ENCODE measurements at places on chromosomes 12 and 14.
A peak's percentile ranks its signal among the peaks of the same experiment; 100 is the strongest.

DNA sequence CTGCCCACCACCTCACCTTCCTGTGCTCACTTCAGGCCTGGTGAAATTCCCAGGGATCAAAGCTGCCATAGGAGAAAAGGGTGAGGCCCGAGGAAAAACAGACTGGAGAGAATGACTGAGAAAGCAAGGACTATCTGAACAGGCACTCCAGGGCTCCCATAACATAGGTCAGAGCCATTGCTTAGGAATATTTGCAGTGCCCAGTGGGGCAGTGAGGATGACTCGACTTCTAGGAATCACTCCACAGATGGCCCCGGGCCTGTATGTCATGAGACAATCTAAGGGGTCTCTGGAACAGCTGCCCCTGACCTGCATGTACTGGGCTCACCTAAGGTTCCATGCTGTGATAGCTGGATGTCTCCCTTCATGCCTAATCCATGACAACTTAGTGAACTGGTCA, 51.6 kb downstream of the GPHB5 start:
- no peak for DNase-seq

GRCh38 chr12:57146092-57146491, 1.3 kb downstream of the LRP1-AS start:
- no peak for DNase-seq

GRCh38 chr14:20597108-20597507, 5.9 kb upstream of the RNASE12 start:
- DNase-seq: no peak

DNA sequence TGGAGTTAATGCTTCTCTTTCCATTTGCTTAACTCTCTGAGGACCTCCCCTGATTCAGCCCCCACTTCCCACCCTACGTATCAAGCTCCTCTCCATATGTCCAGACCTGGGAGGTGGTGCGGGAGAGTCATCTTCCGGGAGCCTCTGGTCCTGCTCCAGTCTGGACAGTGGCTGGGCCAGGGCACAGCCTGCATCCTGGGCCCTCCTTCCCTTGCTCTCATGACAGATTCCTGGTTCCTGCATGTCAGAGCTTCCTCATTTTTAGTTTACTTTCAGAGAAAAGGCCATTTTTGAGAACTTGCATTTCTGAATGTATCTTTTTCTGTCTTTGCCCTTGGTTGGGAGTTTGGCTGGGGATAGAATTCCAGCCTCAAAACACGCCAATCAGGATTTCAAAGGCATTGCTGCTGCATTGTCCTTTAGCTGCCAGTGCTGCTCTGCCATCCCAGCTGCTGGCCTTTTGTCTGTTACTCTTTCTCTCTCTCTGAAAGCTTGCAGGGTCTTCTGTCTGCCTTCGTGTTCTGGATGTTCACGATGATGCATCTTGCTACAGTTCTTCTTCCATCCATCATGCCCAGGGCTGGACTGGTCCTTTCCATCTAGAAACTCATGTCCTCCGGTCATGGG, 54.7 kb downstream of the SLC6A12 start:
- no peak for DNase-seq

- no peak for DNase-seq
Measured at GRCh38 chr14:75319021-75319420, 40.4 kb downstream of the FOS start.

DNA sequence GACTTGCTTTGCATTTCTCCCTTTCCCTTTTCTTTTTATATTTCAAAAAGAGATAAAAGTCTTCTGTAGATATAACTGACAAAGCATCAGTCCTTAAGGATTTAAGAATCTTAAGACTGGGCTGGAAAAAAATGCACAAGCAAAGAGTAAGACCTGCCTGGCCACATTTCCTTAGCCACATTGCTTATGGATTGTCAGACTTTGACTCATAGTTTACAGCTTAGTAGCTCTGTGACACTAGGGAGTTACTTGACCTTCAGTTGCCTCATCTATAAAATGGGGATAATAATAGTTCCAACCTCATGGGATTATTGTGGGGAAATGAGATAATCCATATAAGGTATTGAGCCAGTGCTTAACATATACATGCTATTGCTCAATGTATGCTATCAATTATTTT, 66.4 kb upstream of the STK38L start:
- DNase-seq: no peak

- peak; percentile 44 for DNase-seq
Measured at GRCh38 chr14:105398726-105399465, 558 bp downstream of the TEX22 start.

GRCh38 chr14:92978229-92979021, 55.5 kb downstream of the CHGA start:
- DNase-seq: no peak

GRCh38 chr14:35534208-35534872, 376 bp downstream of the INSM2 start:
- DNase-seq: peak; percentile 9

GRCh38 chr12:100154474-100155247, 12.0 kb upstream of the BLTP3B start:
- DNase-seq: peak; percentile 87

DNA sequence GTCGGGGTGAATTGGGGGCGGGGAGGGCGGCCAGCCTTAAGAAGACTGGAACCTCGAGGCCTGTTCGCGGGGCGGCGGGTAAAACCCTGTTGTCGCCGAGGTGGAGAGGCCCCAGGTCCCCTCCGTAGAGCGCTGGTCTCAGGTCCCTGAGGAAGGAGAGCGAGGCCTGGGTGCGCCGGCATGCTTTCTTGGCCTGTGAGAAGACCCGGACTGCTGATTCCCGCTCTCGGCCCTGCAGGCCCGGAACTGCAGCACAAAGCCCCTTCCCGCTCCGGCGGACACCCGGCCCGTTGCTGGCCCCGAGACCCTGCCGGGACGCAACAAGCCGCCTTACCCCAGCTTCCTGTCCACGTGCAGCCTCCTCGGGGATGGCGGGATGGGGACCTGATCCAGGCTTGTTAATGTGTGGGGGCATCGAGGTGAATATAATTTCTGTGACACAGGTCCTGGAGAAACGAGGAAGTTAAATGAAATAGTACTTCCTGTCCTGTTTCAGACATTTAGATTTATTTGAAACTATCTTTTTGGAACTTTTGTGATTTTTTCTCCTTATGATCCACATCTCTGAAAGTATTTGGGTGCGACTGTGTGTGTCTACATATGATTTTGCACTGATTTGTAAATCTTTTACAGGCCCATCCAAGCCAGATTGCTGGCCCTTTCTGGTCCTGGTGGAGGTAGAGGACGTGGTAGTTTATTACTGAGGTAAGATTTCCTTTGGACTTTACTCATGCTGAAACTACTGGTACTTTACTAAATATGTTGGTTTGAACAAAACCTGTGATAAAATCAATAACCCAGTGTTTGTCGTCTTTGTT, 600 bp downstream of the PNN start:
- DNase-seq: peak; percentile 57

DNA sequence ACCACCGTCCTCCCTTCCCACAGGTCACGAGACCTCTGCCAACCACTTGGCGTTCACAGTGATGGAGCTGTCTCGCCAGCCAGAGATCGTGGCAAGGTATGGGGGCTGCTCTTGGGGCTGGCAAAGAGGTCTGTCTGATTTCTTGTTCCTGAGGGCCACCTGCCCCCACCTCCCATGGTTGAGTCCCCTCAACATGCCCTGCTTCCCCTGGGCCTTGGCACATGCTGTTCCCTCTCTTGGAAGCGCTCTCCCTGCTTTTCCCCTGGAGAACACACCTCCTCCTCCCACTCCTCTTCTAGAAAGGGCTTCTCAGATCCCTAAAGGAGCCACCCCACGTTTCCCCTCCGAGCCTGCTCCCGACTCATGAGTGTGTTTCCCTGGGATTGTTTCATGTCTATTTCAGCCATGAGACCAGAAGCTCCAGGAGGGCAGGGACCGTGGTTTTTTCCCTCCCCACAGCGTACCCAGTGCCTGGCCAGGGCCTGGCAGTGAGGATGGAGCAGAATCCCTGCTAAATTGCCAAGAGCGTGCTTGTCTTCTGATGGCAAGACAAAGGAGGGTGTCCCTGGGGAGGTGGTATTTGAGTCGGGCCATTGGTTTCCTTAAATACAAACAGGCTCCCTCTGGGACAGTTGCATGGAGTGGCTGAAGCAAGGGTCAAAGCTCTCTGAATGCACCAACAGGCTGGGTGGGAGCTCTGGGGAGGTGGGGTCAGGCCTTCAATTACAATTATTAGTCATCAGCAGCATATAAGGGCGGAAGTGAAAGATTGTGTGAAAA, 34.1 kb downstream of the CYP46A1 start:
- DNase-seq: no peak

GRCh38 chr12:105256011-105256410, 20.0 kb upstream of the APPL2 start:
- DNase-seq: no peak

- DNase-seq: no peak
Measured at GRCh38 chr12:7433276-7433822, 10.6 kb downstream of the CD163L1 start.

DNA sequence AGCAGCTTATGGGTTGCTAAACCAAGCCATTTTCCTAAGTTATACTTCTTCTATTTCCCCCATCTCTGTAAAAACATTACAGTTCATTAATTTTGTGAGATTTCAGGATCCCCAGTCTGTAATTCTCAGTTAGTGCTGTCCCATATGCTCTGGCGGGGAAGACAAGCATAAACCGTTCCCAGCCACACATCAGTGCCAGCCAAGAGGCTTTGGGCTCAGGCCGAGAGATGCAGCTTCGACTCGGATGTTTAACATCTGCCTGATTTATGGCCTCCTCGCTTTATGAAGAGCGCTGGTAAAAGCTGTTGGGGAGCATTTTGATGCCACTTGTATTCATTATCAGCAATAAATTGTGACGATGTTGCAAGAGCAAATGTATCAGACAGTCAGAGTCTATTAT, 349.1 kb upstream of the CCDC196 start:
- no peak for DNase-seq

GRCh38 chr14:101225157-101226152, 321.9 kb upstream of the RTL1 start:
- DNase-seq: no peak

DNA sequence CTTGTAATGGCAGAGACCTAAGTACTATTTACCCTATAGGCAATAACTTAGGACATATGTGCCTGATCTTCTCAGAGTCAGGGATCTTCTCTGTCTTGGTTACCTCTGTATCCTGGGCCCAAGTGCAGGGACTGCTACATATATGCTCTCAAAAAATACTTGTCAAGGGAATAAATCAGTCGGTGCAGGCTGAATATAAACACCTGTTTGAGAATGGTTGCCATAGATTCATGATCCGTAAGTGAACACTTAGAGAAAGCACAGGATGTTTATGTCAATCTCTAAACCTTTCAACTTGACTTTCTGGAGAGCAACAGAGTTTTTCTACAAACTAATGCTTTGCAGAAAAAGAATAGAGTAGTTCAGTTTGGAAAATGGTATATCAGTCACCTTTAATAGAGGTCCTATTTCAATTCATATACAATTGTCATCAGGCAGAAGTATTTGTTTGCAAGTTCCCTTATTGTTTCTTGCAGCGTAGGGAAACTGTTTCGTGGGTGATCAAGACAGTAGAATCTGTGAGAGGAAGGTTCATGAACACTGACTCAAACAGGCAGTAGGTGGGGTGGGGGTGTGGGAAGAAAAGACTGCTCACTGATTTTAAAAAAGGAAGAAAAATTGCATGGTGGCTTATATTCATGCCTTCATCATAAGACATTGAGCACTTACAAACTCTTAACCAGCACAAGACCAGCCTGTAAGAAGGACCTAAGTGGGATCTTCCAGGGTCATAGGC, 6.0 kb upstream of the UBE2N start:
- DNase-seq: no peak

GRCh38 chr12:124032265-124032886, 59.4 kb downstream of the ZNF664 start:
- peak; percentile 35 for DNase-seq

DNA sequence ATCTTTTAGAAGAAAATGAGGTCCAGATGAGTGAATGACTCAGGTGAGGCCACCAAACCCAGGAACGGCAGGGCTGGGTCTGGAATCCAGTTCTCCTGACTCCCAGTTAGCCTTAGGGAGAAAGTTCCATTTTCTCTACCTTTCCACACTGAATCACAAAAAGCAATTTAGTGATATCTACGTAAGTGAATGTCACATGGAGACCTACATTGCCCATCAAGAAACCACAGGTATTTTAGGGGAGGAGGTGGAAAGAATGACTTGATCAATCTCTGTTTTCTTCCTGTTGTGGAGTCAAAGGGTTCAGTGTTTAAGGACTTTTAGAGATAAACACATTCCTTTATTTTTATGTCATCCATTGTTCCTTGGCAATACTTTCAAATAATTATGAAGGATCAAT, 106.9 kb upstream of the PTPRB start:
- no peak for DNase-seq

DNA sequence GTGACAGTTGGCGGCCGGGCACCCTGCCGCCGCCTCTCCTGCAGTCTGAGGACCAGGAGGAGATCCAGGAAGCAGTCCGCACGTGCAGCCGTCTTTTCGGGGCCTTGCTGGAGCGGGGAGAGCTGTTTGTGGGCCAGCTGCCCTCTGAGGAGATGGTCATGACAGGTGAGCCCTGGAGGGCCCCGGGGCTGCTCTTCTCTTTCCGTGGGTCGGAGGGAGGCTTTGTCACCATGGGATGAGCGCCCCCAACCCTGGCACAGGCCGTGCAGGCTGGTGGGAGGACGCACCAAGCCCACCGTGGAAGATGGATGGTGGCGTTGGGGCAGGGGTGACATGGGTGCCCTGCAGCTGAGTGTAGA, 532 bp downstream of the NOC4L start:
- DNase-seq: no peak

DNA sequence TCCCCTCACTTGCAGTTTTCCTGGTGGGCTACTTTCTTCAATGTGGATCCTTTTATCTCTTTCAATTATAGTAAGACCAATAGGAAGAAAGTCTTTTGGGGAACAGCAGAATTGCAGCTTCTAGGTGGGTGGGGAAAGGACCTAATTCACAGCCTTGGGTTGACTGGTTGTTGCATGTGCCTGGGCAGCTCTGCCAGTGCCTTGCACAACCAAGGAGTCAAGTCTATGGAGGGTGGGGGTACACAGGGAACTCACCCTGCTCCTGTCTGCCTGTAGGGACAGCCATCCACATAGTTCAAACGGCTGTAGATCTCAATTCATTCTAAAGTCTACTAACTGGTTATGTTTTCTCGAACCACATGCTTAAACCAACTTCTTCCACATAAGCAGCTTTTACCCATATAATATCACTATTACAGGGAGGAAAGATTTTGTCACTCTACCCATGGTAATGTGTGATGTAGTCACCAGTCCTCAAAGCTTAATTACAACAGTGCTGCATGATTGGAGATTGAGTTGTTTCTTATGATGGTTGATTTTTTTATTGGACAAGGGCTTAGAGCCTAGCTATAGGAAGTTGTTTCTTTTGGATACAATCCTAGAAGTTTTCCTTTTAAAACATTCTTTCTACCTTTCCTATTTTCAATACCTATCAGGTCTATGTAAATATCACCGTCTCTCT, 117.7 kb upstream of the FRMD6 start:
- DNase-seq: no peak

GRCh38 chr14:70148351-70148750, 40.4 kb downstream of the SLC8A3 start:
- no peak for DNase-seq
